ENCODE measurements at places on chromosomes 12 and 14.

DNA sequence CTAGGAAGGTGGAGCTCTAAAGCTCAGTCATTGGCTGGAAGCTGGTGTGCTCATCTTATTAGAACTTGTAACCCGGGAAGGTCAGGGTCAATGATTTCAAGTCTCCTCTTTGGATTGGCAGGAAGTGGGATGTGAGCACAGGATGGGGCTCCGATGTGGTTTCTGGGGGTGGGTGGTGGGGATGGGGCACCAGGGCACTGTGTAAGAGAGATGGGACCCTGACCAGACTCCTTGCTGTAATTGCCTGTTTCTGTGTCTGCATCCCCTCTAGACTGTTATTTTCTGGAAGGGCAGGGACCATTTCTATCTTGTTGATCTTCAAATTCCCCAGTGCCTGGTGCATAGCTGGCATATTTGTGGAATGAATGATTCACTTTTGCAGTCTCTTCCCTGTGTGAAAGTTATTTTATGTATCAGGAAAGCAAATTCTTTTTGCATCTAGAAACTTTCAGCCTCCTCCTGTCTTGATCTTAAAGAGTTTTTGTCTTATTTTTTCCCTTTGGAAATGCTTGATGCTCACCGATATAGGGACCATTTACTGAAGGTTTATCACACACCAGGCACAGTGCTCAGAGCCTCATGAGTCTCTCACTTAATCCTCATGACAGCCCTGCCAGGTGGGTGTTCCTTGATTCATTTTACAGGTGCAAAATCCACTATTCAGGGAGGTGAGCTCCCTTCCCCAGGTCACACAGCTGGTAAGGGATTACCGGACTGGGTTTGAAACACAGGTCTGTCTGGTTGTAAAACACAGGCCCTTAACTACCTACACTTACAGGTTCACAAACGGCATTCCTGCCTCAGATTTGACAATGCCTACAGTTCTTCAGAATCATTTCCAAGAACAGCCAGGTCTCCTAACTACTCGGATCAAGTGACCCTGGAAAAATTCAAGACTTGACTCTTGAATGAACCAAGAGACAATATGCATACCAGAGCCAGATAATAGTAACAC, 86.9 kb upstream of the IGF1 start:
- no peak for DNase-seq

DNA sequence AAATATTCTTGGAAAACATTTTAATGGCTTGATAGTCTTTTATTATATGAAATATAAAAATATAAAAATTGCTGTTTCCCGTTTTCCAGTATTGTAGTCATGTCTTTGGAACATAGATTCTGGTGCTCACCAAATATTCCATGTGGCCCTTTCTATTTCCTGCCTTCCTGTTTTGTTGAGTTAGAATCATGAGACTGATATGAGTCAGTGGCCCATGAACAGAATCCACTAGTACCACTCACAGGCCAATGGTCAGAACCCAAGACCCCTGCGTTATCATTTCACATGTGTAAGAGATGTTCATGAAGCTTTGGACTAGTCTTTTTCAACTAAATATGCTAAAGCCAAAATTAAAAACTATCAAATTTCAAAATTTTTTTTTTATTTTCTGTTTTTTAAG, 56.9 kb downstream of the BICD1 start:
- no peak for DNase-seq

DNA sequence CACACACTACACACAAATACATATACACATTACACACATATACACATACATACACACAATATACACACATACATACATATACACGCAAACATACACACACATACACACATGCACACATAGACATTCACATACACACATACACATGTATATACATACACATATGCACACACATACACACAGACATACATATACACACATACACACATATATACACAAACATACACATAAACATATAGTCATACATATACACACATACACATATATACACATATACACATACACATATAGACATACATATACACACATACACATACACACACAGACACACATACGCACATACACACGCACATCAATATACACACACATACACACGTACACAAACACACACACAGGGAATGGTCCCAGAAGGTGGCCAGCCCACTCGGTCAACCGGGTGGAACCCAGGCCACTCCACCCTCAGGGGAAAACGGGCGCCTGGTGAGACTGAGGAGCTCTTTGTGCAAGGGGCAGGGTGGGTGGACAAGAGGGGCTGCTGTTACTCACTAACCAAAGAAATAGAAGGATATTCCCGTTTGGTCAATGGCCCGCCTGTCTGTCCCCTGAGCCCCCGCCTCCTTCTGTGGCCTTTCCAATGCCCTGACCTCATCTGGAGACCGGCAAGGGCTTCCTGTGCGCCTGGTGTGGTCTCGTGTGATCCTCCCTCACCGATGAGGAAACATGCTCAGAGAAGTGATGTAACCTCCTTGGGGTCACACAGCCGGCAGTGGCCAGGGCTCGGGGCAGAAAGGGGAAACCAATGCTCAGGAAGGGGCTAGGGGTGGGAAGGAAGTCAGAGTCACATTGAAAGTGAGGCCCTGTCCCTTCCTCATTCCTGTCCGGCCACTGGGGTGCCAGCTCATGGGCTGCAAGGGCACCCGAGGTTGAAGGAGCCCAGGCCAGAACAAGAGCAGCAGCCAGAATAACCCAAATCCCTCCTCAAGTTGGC, 5.3 kb downstream of the TRPV4 start:
- DNase-seq, result no peak

DNA sequence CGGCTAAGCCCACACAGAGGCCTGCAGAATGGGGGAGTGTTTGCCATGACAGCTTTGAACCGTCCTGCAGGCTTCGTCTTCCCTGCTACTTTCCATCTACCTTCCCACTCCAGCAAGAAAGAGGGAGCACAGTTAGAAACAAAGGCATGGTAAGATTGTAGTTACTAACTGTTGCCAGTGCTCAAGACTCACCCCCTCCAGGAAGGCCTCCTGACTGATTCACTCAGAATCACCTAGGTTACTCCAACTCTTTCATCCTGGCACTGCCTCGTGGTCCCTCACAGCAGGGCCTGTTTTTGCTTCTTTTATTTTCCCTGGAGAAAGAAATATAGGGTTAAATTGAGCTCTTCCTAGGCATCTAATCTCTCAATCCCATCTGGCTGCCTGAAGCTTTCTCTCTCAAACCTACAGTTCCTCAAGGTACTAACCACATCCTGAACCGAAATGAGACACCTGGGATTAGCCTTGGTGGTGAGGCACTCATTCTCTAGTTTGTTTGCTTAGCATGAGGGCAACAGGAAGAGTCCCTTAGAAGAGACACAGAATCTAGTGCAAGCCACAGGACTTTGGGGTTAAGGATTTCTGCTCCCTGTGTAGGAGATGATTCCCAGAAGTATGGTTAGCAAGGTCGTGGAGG, 7.8 kb downstream of the GALNT6 start:
- DNase-seq, result no peak

GRCh38 chr14:99596071-99596627, 7.9 kb downstream of the CCDC85C start:
- no peak for DNase-seq

DNA sequence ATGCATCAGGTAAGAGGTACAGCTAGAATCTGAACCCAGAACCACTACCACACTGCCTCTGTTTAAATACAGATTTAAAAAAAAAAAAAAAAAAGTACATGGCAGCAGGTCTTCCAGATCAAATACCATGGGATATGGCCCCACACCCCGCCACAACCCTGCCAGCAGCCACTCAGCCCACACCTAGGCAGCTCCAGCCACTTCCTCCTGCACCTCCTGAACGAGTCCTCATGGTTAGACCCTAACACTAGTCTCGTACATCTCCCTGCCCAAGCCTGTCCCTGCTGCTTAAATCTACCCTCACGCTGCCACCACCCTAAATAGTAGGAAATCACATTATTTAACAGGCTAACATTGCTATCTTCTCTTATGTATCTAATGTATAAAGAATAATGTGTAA, 12.6 kb downstream of the SETD3 start:
- no peak for DNase-seq

DNA sequence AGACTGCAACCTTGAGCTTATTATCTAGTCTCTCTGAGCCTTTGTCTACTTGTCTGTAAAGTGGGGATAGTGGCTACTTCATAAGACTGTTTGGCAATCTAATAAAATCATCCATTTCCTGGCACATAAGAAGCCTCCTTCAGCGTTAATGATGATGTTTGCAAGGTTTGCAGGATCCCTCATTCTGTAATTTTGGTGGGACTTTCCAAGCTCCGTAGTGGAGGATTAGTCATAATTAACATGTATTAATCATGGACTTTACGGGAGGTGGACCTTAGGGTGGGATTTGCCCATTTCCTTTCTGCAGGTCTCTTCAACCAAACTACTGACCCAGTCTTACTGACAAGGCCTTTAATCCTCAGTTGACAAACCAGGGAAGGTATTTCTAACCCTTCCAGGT, 66.2 kb downstream of the NTF3 start:
- no peak for DNase-seq

DNA sequence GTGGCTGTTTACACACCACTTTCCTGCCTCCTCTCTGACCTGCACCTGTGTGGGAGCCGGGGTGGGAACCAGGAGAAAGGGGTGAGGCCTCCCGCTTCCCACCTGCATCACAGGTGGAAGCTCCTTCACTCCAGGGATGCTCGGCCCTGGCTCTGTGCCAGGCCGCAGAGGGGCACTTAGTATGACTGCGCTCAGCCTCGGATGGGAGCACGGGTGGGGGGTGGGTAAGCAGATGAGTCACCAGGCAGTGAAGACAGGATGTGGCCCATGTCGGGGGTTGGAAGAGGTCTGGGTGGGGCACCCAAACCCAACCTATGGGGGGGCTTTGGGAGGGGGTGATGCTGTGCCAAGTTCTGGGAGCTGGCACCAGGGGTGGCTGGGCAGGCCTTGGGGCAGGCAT, 7.4 kb upstream of the CYP46A1 start:
- no peak for DNase-seq

DNA sequence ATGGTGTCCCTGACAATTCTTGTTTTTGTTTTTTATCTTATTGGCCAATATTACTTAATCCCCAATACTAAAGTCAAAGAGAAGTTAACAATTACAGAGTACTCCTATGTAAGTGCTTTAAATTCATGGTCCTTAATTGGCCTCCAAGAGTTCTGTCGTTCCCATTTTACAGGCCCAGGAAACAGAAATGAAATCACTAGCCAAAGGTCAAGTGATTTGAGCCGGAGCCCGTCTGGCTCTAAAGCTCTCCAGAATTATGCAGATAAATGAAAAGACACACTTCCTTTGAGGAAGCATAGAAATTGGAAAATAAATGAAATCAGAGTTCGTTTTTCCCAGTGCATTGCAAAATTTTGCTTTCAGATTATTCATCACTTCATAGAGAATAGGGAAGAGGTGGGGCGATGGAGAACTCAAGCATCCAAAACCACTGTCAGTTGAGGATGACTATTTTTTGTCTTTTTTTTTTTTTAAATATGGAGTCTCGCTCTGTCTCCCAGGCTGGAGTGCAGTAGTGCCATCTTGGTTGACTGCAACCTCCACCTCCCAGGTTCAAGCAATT, 78.5 kb downstream of the MAP1LC3B2 start:
- no peak for DNase-seq

DNA sequence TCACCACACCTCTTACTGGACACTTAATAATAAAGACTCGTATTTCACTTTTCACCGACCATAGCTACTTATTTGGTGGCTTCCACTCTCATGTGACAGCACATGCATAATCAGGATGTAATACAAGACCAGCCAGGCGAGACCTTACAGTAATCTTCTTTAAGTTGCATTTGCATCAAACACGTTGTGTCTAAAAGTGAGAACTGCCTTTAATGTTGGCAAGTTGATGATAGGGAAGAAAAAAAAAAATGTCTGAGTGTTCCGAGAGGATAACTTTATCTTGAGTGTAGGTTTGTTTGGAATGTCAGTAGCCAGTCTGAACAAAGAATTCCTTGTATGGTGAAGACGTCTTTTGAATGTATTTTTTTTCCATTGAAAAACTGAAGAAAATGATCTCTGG, 440.4 kb downstream of the ADAMTS20 start:
- DNase-seq, result no peak

GRCh38 chr12:13289653-13290289, 93.2 kb downstream of the EMP1 start:
- no peak for DNase-seq

GRCh38 chr12:28611115-28611435, 420.8 kb downstream of the CCDC91 start:
- DNase-seq, result no peak

DNA sequence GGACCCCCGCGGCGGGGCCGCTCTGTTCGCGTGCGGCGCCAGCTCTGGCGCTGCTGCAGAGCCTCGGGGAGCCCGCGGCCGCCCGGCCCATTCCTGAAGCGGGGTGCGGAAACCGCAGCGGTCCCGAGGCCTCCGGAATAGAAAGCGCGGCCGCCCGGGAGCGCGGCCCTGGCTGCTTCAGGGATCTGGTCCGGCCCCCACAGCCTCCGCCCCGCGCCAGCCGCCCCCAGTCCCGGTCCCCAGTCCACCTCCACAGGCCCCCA, 204 bp downstream of the HSP90AA1 start:
- no peak for DNase-seq

DNA sequence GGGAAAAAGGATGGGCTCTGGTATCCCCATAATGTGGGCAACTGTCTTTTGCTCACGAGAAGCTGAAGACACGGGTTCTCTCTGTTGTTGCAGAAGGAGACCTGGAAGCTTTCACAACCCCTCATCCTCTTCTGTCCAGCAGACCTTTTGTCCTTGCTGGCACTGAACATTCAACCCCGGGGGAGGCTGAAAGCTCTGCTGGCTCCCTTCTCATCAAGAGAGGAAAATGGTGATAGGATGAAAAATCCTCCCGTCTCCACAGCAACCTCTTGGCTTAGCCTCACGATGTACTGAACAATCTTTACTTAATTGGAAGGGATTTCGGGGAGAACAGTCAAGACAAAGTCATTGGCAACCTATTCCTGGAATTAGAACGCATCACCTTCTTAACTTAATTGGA, 39.0 kb downstream of the ELK3 start:
- DNase-seq, result no peak

DNA sequence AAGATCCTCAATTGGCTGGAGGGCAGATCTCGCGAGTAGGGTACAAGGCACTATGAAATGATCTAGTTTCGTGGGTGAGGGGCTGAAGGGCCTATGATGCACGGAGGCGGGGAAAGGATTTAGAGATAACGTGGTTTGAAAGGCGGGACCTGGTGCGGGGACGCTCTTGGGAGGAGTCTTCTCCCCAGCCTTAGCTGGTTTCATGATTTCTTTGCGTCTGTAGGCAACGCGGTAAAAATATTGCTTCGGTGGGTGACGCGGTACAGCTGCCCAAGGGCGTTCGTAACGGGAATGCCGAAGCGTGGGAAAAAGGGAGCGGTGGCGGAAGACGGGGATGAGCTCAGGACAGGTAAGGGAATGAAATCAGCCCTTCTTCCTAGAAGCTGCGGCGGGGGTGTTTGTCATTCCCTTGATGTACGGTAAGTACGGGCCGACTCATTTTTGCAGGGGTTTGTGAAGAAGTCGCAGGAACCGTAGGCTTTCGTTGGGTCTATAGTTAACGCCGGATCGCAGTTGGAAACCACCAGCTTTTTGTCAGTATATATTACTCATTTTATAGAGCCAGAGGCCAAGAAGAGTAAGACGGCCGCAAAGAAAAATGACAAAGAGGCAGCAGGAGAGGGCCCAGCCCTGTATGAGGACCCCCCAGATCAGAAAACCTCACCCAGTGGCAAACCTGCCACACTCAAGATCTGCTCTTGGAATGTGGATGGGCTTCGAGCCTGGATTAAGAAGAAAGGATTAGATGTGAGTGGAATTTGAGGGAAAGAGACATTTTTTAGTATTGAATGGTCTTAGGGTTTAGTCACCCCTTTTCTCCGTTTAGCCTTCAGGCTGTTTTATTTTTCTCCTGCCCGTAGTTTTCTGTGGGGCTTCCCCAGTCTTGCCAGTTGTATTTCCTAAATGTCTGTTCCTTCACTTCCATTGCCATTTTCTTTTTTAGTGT, 602 bp downstream of the APEX1 start:
- DNase-seq, result peak; percentile 85

GRCh38 chr14:75909630-75910029, 72.2 kb downstream of the TGFB3 start:
- no peak for DNase-seq
